Left ventricle myocardium inferior (tissue), 1 donor: ENCODE measurements at places on chromosomes 5 and 9.

- no peak for DNase-seq
Measured at GRCh38 chr5:141494761-141495452, 6.0 kb downstream of the PCDHGC5 start.

- DNase-seq, result no peak
Measured at GRCh38 chr5:135978993-135979392, 24.2 kb upstream of the LECT2 start.

- no peak for DNase-seq
Measured at GRCh38 chr9:8604201-8604600, 804.6 kb upstream of the DMAC1 start.

DNA sequence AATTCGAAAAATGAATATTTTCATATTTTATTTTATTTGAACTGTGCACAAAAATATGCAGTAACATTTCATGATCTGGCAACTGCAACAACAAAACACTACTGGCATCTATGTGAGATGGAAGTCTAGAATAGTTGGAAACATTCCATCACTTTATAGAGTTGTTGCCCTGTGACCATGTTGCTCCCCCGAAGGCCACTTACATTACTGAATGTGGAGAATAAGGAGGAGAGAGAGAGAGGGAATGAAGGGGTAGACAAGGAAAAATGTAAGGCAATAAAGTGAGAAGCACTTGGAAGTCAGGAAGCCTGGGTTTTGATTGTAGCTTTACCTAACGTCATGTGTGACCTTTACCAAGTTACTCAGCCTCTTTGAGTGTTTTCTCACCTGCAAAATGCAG is 437.2 kb upstream of the EDIL3 start:
- DNase-seq, result no peak

DNA sequence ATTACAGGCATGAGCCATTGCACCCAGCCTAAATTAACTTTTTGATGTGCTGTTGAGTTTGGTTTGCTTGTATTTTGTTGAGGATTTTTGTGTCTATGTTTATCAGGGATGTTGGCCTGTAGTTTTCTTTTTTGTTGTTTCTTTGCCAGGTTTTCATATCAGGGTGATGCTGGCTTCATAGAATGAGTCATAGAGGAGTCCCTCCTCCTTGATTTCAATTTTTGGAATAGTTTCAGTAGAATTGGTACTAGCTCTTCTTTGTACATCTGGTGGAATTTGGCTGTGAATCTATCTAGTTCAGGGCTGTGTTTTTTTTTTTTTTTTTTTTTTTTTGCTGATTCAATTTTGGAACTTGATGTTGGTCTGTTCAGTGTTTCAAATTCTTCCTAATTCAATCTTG is 1164.3 kb upstream of the DMAC1 start:
- no peak for DNase-seq

DNA sequence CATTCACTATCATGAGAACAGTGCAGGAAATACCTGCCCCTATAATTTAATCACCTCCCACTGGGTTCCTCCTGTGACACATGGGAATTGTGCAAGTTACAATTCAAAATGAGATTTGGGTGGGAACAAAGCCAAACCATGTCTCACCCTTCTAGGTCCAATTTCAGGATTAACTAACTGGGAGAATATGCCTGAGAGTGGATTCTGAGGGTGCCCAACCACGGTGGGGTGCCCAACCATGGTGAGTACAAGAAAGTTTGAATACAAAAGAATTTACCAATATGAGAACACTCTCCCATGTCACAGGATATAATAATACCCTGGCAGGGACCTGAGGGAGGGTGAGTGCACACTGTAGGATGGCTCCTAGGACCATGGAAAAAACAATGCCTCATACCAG is 17.2 kb upstream of the GDA start:
- DNase-seq, result no peak

GRCh38 chr5:16549491-16550206 is 67.1 kb downstream of the RETREG1 start:
- DNase-seq, result no peak

GRCh38 chr5:34842554-34842953 is 3.6 kb downstream of the TTC23L start:
- DNase-seq, result no peak

- DNase-seq, result no peak
Measured at GRCh38 chr9:27421577-27421976, 102.5 kb upstream of the IFNK start.

DNA sequence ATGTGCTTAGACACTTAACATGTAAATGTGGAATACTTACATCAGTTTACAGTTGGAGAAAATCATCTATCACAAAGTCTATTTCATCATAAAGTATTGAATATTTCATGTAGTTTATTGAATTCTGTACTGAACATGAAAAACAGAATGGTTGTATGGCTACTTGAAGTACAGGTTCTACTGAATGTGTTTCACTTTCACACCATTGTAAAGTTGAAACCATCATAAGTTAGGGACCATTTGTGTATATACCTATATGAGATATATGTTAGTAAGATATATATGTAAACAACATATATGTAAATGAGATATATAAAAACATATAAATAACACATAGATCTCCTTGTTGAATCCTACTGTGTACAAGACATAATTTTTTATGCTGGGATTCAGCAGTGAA is 63.0 kb upstream of the TAF11L2 start:
- DNase-seq, result no peak

DNA sequence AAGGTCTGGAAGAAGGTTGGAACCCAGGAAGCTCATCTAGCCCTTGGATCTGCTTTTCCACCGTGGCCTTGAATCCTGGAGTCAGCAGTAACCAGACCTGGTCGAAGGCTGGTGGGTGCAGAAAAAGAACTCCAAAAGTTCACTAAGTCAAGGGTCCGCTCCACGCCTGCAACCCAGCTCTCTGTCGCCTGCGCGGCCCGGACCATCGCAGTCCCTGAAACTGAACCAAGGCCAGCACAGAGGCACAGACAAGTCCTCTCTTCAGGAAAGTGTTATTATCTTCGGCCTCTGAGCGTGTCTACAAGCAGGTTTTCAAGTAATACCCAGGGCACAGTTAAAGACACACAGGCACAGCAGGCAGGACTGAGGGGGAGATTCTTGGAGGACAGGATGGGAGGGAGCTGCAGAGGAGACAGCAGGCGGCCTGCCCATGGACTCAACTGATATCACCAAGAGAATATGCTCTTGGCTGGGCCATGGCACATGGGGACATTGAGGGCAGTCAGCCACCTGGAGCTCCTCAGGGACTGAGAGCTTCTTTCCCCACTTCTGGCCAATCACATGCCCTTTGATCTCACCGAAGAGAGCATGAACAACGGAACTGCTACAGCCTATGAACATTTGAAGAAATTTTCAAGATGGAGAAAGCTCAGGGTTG is 45.8 kb upstream of the SEMA4D start:
- no peak for DNase-seq

GRCh38 chr5:151647320-151647861 is 39.3 kb downstream of the SPARC start:
- DNase-seq, result no peak

GRCh38 chr5:142350021-142350420 is 25.2 kb upstream of the SPRY4 start:
- no peak for DNase-seq

DNA sequence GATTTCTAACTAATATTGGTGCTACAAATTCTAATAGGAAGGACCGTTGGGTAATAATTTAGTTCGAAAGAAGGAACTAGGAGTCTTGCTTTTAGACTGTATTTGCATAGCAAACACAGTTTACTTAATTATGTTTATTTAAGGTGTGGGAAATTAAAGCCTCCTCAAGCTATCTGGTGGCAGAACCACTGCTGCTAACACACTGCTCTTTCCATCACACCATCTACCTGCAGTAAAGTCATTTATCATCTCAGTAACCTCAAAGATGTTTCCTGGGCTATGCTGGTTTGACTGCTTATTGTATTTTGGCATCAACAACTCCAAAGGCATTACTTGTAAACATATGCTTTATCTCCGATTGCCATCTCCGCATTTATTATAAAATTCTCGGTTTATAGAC is 114.3 kb downstream of the DEPDC1B start:
- DNase-seq, result no peak

- DNase-seq, result no peak
Measured at GRCh38 chr5:166803058-166803457, 1488.4 kb upstream of the WWC1 start.

GRCh38 chr9:86733929-86734328 is 213.4 kb downstream of the GAS1 start:
- DNase-seq, result peak; percentile 38

GRCh38 chr9:20604562-20604961 is 17.7 kb downstream of the MLLT3 start:
- no peak for DNase-seq

DNA sequence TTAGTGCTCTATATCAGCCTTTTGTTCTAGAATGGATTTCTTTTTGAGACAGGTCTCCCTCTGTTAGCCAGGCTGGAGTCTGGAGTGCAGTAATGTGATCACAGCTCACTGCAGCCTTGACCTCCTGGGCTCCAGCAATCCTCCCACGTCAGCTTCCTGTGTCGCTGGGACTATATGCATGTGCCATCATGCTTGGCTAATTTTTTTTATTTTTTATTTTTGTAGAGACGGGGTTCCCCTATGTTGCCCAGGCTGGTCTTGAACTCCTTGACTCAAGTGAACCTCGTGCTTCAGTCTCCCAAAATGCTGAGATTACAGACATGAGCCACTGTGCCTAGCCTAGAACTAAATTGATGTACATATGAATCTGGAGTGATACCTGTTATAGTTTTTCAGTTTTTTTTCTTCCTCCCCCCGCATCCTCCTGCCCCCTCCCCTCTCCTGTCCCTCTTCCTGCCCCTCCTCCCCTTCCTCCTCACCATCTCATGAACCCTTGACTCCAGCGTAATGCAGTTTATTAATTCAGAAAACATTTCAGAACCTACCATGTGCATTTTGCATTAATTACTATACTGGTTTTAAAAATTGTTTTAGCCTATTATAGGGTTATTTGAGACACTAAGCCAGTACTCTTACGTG is 37.4 kb upstream of the TNFAIP8 start:
- no peak for DNase-seq

- DNase-seq, result no peak
Measured at GRCh38 chr5:149018909-149019443, 43.9 kb downstream of the SH3TC2 start.

DNA sequence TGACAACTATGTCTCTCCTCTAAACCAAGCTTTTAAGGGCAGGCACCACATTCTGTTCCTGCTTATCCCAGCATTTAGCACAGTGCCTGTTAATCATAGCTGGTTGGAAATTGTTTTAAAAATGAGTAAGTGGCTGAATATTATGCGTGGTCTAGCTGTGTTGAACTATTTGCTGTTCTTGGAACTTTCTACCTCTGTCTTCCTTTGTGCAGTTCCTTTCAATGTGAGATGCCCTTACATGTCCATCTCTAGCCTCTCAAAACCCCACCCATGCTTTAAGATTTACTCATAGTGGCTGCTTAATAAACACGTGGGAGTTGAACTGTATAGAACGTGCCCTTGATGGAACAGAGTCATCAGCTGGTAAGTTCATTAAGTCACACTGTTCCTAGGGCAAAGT is 34.5 kb downstream of the C9orf57 start:
- DNase-seq, result no peak

DNA sequence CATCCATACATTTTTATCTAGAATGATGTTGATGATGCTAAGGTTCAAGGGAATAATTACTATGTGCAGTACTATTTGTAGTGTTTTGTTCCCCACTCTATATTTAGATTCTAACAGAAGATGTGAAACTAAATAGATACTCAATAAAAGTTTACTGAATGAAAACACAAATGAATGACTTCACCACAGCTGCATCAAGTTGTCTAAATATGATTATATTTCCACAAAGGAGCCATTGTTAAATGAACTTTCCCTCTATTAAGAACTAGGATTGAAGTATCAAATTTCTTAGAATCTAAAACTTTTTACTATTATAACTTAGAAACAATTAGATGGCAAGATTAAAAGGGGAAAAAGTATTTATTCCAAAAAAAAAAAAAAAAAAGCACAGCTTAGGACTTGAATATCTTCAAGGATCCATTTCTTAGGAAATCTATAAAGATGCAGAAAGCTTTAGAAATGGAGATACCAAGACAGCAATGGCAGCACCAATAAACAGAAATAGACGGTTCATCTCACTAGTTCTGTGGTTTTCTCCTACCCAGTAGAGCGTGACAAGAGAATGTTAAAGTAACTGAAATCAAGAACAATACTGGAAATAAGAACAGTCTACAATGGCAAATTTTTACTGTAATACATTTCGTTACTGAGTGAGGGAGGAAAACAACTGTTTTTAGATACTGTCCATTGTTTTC is 347.6 kb downstream of the EBF1 start:
- no peak for DNase-seq

DNA sequence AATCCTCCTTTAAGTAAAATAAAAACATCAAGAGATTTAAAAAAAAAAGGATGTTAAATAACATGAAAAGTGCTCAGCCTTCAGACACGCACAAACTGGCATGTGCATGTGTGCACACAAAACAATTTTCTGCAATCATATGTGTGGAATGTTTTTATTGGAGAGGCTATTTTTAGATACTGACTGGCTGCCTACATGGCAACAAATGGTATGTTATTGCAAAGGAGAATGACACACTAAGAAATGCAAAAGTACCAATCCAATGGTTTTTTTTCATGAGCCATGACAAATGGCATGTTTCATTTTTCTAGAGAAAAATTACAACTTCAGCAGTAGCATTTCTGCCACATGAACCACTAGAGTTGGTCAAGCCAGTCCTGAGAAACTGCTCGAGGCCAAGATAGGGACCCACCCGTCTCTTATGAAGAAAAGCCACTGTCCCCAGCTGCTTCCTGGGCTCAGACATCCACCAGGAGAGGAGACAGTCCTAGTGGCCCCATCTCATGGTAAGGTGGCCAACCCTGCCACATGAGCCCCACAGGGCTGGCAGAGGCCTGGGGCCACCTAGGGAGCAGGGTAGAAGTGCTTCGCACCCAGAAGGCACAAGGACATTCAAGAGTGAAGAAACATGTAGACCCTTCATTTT is 116.4 kb downstream of the MYO10 start:
- no peak for DNase-seq

GRCh38 chr9:23772385-23772783 is 53.7 kb downstream of the ELAVL2 start:
- no peak for DNase-seq

GRCh38 chr5:36357391-36357975 is 55.8 kb upstream of the RANBP3L start:
- no peak for DNase-seq

GRCh38 chr5:39542511-39543285 is 117.9 kb upstream of the DAB2 start:
- no peak for DNase-seq

DNA sequence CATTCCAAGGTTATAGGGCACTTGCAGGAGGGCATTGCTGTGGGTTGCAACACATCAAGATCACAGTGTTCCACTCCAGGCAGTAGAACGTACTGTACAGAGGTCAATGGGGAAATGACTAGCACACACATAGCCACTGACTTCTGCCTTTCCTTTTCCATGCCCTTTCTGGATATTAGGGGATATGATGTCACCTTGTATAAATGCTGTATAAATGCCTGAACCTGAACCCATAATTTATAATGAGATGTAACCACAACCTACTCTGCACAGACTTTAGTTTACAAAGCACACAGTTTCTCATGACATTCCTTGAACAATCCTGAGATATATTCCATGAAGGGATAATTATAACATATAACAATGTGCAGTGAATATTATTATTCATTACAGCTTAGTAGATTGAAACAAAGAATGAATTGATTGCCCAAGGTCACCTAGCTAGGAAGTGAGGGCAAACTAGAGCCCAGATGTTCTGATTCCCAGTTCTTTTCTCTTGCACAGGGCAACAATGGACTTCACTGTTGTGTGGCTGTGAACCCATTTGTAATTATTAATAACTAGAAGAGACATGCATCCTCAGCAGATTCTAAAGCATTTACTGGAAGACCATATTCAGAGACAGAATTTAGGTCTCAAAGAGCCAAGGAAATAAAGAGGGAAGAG is 5.6 kb upstream of the ABLIM3 start:
- DNase-seq, result no peak

GRCh38 chr9:77575785-77576184 is 72.3 kb downstream of the GNA14 start:
- DNase-seq, result no peak
